Pancreas (tissue), 10 donors: ENCODE measurements at places on chromosomes 3 and 15. TPM values are rescaled to one million over a fixed set of nuclear protein-coding genes. Genes with fewer than 3 reads are reported as not detected.

- no peak for DNase-seq
Measured at GRCh38 chr3:54713455-54713854, 214.4 kb downstream of the LRTM1 start.

- DNase-seq, result no peak
Measured at GRCh38 chr3:177371888-177372287, 174.6 kb upstream of the TBL1XR1 start.

GRCh38 chr3:31405515-31405914 is 127.2 kb upstream of the STT3B start:
- no peak for DNase-seq

Gene SPATA12
- 0.06 TPM for total RNA-seq

DNA sequence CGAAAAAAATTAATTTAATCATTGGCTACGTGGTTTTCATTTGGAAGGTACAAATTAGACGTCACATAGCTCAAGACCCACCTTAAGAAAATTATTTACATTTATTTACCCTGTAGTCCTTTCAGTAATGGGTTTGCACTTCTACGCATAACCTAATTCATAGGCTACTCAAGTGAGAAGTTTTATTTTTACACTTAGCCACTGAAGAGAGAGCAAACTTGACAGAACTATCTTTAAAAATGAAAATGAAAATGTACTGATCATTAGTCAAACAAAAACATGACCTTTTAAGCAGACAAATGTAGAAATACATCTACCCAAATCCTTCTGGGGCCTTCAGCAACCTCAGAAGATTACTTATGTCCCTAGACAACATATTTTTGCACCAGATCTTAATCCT is 269.4 kb upstream of the TTC14 start:
- no peak for DNase-seq

DNA sequence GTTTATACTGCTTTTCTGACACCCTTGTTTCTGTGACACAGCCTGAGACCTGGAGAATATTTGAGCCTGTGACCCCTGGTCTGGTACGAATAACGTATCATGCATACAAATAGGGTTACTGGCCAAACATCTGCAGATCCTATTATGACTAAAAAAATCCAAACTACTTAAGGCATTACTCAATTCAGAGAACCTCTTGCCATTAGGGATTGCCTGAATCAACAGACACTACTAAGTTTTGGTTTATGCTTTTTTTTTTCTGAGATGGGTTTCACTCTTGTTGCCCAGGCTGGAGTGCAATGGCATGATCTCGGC is 35.4 kb downstream of the OSBPL10 start:
- no peak for DNase-seq

DNA sequence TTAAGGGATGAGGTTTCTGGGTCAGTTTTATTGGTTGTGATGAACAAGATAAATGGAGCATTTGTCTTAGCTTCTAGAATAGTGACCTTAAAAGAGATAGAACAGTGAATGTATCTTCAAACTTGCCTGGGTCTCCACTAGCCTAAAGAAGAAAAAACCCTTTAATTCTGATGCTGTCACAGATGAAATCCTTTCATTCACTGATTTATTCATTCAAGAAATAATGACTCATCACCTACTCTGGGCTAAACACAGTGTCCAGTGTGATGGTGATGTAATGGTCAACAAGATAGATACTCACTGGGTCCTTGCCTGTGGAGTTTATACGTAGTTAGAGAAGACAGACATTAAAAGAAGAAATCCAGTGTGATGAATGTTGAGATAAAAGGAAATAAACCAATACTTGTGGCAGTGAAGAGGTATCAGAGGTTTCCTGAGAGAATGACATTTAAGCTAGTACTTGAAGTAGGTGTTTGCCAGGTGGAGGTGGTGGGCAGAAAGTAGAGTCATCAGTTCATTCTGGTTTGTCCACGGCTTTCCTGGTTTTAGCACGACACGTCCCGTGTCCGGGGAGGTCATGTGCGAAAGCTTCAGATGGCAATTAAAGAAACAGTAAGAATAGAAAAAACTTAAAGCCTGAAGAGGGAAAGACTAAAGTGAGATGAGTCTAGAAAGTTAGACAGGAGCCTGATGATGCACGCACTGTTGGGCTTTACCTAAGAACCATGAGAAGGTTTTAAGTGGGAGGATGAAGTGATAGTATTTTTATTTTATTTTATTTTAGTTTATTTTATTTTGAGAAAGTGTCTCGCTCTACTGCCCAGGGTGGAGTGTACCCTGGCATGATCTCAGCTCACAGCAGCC is 18.5 kb downstream of the PAK2 start:
- no peak for DNase-seq

GRCh38 chr3:146449613-146450012 is 19.7 kb downstream of the PLSCR2 start:
- no peak for DNase-seq

DNA sequence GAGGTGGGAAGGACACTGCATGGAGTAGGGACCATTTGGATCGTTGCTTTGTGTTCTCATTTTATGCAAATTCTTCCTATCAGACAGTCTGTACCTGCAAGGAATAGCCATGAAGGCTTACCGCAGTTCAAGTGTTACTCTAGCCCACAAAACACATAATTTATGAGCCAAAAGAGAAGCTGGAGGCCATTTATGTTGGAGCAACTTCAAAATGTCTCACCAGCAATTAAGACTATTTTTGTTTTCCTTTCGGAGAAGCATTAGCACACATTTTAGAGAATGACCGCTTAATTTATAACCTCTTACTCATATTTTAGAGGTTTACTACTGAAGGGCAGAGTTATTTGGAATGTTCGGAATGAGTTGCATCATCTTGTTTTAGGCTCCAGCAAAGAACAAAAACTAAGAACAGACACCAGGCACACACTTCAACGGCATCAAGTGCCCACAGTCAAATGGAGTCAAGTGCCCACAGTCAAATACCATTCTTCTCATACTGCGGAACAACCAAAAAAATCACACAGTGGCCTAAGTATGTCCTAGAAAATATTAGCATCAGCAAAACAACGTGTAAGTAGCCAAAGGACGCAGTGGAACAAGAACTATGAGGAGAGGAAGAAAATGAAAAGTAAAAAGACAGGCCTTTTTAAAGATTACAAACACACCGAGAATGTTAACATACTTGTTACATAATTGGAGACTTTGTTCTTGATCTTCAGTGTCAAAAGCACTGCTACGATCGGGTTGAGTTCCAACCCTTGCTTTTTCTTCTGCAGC is 17.5 kb upstream of the GOLGA8J start:
- DNase-seq, result no peak

GRCh38 chr3:139935866-139936817 is 1.2 kb downstream of the CLSTN2 start:
- peak; percentile 73 for DNase-seq

DNA sequence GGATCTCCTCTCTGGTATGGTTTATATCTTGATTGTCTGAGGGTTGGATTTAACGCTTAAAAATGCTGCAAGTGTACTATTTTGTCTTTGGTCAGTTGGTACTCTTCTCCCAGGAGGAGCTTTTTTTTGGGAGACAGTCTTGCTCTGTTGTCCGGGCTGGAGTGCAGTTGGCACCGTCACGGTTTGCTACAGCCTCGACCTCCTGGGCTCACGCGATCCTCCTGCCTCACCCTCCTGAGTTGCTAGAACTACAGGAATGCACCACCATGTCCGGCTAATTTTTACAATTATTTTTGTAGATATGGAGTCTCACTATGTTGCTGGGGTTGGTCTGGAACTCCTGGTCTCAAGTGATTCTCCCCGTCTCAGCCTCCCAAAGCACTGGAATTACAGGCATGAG is 89.5 kb downstream of the FNDC3B start:
- DNase-seq, result no peak

GRCh38 chr15:100334015-100334414 is 7.8 kb downstream of the ADAMTS17 start:
- DNase-seq, result no peak

- DNase-seq, result no peak
Measured at GRCh38 chr3:193970773-193971206, 165.2 kb upstream of the HES1 start.

DNA sequence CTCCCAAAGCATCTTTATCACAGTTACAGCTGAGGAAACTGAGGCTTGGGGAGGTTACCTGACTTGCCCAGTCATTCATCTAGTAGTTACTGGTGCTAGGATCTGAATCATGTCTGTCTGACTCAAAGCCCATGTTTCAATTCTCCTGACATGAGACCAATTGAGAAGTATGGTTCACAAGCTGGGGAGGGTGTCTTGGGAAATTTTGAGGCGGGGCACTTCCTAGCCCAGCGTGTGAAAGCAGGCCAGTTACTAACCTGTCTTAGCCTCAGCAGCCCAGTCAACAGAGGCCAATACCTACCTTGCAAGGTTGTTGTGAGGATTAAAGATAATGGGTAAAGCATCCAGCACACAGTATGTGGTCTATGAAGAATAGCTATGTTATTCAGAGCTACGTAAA is 37.0 kb downstream of the CLDN18 start:
- no peak for DNase-seq

- DNase-seq, result peak; percentile 65
Measured at GRCh38 chr15:41558400-41559238, at the start of gene TYRO3. TSS of gene TYRO3 (plus strand) at chr15:41559212. CDS start at chr15:41559258, 46 bp downstream.

Gene KLHL40
- not detected for total RNA-seq

Gene MUC20
- 12.7 TPM for total RNA-seq

Gene APBA2
- total RNA-seq, result 3.9 TPM

DNA sequence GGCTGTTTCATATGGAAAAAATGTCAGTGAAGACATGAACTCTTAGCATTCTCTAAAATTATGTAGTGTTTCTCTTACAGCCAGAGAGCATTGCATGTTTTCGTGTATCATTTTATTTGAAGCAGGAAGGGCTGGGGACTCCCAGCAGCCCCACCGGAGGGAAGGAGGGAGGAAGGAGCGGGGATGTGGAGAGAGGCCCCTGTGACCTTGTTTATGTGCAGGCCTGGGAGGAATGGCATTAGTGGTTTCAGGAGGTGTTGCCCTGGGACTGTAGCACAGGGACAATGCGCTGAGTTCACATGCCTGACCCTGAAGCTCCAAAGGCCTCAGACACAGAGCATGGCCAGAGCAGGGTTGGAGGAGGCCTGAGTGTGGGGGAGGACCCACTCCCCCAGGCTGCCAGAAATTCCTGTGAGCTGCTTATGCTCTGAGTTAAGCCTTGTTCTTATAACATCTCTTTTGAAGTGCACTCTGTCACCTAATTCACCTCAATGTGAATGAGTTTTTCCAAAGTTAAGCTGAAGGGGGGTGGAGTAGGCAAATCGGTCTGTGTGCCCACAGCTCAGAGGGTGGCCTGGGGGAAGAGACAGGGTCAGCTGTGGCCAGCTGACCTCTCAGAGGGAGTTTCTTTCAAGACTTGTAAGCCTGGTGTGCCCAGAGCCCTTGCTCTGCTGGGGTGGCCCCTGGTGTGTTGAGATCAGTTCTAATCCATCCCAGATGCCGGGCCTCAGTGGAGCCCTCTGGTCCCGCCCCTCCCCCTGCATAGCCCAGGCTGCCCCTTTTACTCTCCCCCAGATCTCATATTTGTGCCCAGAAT is 3.9 kb upstream of the RNU6-1 start:
- no peak for DNase-seq

GRCh38 chr3:146313746-146314111 is 62.8 kb upstream of the PLSCR4 start:
- no peak for DNase-seq

Gene CCDC39
- not detected for total RNA-seq
